ENCODE measurements at places on chromosomes 5 and 9. TPM values are rescaled to one million over a fixed set of nuclear protein-coding genes. Genes with fewer than 3 reads are reported as not detected.

DNA sequence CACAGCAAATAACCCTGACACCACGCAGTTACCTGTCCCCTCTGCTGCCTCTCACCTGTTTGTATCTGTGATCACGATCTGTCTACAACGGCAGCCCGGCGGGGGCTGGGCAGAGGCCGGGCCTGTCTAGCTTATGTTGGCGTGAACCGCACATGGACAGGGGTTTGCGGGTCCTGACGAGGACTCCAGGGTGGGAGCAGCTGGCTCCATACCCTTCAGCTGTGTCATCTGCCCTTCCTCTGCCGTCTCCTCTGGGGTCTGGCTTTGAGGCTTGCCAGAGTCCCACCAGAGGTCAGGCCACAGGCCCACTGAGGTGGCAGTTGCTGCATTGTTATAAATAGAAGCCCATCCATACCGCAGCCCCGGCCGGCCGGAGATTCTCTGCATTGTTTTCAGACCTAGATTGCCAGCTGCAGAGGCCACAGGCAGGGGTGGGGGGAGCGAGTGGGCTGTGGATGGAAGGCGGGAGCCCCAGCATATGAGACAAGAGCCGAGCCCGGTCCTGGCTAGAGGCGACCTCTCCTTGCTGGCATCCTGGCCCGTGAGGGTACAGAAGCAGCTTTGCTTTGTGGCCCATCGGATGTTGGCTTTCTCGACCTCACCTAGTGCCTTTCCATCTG is 37.8 kb downstream of the FAM78A start:
- no peak for DNase-seq

GRCh38 chr9:110986529-110986928 is 51.7 kb downstream of the LPAR1 start:
- DNase-seq = no peak

- no peak for DNase-seq
These were observed 23.0 kb downstream of the CTSL start for GRCh38 chr9:87748881-87749280.

GRCh38 chr5:72188166-72188565 is 80.9 kb downstream of the MAP1B start:
- no peak for DNase-seq

DNA sequence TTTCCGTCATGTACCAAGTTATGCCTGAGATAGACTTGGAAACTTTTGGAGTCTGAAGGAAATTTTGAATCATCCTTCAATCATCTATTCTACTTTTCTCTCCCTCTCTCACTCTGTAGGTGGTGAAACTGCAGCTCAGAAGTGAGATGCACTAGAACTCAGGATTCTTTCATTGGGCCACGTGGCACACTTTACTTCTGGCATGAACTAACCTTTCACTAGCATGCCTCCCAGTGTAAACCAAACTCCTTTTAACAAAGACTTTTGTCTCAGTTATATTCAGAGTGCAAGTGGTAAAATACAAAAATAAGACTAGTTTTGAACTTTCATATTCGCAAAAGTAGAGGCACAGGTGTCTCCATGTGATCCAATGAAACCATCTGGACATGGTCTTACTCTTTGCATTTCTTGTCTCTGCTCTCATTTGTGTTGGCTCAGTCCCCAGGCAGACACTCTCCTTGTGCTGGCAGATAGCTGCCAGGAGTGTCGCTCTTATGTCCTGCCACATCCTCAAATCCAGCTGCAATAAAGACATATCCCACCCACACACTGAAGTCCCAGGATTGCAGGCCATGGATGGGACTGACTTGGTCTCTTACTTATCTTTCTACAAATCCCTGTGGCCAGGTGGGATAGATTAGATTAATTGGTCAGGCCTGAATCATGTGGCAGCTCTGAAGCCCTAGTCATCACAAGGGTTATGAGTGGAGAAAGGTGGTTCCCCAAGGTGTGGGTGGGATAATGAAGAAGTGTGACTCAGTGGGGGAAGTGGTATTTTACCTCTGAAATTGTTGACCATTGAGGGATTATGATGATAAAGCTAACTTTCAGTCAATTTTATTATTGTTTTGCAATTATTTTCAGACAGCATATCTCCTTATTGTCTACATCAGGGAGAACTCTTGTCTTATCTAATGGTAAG is 267.5 kb downstream of the GABRB2 start:
- DNase-seq = no peak

- DNase-seq = peak; percentile 97
These were observed 13.5 kb downstream of the SH3TC2 start for GRCh38 chr5:149049371-149049781.

DNA sequence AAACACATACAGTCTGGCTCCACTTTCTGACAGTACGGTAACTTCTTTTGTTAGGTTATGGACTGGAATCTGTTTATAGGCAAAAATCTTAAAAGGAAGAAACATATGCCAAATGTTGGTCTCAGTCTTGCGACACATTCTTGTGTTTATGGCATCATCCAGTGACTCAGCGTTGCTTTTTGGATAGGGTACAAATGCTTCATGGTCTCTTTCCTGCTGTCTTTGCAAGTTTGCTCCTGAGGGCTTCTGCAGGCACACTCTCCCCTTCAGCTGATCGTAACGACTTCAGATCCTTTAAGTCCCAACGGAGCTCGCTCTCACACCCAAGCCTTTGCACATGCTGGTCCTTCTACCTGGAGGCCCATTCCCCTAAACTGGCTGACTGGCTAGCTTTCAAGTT is 23.6 kb upstream of the TNFSF8 start:
- peak; percentile 68 for DNase-seq

- DNase-seq = no peak
These were observed 18.9 kb upstream of the PDCD6 start for GRCh38 chr5:252546-252945.

DNA sequence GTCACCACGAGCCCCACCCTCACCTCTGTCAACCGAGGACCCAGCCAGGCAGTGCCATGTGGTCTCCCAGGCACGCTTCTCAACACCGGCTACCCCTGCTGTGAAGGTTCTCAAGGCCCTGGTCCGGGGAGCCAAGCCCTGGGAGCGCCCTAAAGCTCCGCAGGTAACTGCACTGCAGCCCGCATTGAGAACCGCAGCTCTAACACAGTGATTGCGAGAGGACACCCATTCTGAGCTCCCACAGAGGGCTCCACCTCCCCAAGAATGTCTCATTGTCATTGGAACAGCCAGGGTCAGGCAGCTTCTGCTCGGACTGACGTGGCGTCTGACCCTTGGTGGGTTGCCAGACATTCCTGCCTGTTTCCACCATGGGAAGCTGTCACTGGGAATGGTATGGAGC is 88.3 kb downstream of the ANKRD33B start:
- DNase-seq = peak; percentile 37

DNA sequence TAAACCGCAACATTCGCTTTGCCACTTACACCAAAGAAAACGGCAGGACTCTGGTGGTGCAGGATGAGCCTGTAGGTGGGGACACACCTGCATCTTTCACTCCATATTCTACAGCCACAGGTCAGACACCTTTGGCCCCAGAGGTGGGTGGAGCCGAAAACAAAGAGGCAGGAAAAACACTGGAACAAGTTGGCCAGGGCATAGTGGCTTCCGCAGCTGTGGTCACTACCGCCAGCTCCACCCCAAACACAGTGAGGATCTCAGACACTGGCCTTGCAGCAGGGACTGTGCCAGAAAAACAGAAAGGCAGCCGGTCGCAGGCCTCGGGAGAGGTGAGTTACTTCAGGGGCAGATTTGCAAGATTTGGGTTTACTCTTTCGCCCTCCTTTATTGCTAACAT is 33.8 kb downstream of the KDM3B start:
- DNase-seq = no peak

Gene FRRS1L
- not detected for total RNA-seq

Gene SMIM32
- not detected for total RNA-seq

DNA sequence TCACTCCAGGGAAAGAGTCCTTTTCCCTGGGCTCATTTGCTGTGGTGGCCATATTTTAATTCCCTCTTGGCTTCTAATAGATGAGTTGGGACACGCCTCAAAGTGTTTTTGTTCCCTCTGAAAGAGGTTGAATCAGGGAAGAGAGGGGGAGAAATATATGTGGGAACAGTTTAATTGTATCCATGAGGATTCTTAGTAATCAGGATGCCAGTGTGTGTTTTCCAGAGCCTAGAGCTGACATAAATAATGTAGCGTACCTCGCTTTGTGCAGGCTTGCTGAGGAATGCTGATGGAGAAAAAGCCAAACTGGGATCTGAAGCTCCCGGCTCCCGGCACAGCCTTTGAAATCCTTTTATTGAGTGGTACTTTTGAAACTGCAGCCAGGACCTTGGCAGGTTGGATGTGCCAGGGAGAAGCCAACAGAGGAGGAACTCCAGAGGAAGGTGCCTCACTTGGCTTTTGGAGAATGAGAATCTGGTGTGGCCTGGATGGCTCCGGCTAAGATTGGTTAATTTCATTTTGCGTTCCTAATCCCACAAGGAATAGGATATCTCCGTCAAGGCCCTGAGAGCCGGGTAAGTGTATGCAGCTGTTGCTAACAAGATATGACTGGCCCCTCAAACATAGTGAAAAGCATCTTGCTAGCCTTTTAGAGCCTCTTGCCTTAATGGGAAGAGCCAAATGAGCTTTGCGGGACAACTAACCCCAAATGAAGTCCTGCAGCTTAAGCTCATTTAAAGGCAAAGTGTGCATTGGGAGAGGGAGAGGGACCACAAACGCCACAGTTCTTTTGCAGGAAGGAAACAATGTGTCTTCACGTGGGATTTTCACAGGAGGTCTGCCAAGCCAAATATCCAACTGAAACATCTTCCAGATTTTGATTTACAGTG is 471.1 kb upstream of the WWC1 start:
- no peak for DNase-seq

DNA sequence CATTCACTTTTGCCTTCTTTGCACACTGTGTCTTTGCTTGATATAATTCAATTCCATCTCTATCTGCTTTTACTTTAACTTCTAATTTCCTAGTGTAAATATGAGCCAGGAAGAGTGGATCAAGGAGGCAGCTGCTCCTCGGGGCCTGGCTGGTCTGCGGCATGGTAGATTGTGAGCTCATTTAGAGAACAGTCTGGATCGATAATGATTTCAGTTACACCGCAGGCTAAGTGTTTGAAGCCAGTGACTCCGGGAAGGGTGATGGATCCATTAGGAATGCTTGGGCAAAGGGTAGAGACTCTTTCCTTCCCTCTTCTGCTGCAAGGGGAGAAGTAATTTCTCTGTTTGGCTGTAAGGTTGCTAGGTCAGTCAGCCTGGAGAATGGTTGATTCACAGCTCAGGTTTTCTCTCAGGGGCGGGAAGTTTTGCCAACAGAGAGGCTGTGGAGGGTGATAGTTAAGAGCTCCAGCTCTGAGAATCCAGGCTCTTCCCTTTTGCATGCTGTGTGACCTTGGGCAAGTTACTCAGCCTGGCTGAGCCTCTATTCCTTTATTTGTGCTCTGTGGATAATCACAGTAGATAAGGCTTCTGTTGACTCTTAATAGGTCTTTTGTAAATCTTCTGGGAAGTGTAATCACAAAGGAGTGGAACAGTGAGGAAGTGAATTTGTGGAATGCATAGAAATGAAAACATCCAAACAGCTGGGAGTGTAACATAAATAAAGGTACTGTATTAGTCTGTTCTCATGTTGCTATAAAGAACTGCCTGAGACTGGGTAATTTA is 99.1 kb downstream of the PTTG1 start:
- DNase-seq = no peak

Gene C9orf153
- total RNA-seq = not detected

DNA sequence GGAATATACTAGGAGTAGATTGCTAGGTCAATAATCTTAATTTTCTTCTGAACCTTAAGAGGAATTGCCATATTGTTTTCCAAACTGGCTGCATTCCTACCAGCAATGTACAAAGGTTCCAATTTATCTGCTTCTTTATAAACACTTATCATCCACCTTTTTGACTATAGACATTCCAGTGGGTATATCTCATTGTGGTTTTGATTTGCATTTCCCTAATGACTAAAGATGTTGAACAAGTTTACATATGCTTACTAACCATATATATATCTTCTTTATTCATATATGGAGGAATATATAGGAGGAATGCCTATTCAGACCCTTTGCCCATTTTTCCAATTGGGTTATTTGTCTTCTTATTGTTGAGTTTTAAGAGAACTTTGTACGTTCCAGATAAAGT is 7.6 kb downstream of the DNAJC18 start:
- DNase-seq = no peak

GRCh38 chr5:54573812-54574489 is 56.4 kb downstream of the SNX18 start:
- DNase-seq = no peak

DNA sequence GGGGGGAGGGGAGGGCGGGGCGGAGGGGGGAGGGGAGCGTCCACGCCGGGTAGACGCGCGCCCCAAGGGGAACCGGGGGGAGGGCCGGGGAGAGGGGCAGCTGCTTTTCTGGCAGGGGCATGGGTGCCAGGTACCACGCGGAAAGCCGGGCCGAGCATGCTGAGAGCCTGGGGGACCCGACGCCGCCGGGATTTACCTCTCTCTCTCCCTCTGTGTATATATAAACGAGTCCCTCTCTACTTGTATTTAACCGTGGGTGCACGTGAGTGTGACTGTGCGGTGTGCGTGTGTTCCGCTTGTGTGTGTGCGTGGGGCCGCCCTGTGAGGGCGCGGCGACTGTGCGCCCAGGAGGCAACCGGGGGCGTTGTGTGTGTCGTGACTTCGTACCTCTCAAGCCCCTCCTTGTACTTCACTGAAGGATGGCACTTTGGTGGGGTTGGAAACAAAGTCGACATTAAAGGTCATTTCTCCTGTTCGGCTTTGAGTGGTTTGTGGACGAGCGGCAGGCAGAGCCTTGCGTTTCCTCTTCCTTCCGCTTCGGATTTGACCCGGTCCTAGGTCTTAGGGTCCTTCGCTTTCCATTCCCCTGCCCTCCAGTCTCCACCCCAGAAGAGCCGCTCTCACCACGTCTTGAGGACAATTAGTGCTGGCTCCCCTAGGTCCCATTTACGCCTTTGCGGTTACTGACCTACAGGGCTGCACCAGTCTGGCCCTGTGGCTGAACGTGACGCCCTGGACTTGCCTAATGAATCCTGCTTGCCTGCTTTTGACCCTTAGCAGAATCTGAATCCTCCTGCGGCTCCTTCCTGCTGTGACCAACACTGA is 36.2 kb upstream of the TTC1 start:
- no peak for DNase-seq

- no peak for DNase-seq
These were observed 2.8 kb upstream of the PARP8 start for GRCh38 chr5:50663636-50664035.

Gene SLC45A2
- not detected for total RNA-seq

Gene PCDHGA7
- total RNA-seq = 0.07 TPM

- no peak for DNase-seq
These were observed 284.1 kb downstream of the FAM170A start for GRCh38 chr5:119913425-119913824.

- peak; percentile 88 for DNase-seq
These were observed 1.3 kb downstream of the SEMA5A start for GRCh38 chr5:9544502-9545135.

DNA sequence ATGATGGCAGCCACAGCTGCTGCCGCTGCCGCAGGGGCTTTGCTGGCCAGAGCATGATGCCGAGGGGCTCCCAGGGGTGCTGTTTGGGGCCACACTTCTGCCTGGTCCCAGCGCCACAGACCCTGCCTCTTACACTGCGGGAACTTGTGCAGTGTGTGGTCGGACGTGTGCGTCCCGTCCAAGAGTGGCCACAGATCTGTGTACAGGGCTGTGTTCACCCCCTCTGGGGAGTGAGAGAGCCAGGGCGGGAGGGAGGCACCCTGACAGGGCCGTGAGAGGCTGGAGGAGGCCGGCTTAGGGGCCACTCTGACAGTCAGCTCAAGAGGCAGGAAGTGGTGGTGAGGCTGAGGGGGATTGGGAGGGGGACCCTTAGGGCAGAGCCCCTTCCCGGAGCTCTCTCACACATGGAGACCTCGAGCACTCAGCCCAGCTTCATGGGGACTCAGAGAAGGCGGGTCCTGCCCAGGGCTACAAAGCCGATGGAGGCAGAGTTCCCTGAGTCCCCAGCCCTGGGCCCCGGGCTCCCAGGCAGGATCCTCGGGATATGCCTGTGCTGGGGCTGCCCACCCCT is 13.1 kb upstream of the CARD19 start:
- no peak for DNase-seq
